Activated CD4-positive, alpha-beta T cell treated with anti-CD3 and anti-CD28 coated beads, Interleukin-10, Interleukin-2, amounts not matched to agents 100 ng/mL and 50 ng/mL, durations not matched to agents 16 hours and 8 hours (primary cell): ENCODE measurements at places on chromosomes 16 and 17.

DNA sequence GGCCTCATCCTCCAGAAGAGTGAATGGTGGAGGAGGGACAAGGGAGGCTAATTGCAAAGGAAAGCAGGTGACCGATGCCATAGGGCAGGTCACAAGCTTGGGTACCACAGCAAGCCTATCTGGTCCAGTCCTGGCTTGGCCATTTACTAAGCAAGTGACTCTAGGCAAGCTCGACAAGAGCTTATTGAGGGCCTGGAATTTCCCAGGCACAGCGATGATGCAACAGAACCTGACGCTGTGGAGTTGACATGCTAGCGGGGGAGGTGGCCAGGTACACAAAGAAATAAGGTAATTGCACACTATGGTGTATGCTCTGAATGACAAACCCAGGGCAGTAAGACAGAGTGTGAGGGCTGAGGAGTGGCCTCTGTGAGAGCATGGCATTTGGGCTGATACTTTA is 98.5 kb downstream of the PGS1 start:
- no peak for DNase-seq

- no peak for DNase-seq
Observed at GRCh38 chr17:48237456-48237855, 129.9 kb downstream of the SNX11 start.

DNA sequence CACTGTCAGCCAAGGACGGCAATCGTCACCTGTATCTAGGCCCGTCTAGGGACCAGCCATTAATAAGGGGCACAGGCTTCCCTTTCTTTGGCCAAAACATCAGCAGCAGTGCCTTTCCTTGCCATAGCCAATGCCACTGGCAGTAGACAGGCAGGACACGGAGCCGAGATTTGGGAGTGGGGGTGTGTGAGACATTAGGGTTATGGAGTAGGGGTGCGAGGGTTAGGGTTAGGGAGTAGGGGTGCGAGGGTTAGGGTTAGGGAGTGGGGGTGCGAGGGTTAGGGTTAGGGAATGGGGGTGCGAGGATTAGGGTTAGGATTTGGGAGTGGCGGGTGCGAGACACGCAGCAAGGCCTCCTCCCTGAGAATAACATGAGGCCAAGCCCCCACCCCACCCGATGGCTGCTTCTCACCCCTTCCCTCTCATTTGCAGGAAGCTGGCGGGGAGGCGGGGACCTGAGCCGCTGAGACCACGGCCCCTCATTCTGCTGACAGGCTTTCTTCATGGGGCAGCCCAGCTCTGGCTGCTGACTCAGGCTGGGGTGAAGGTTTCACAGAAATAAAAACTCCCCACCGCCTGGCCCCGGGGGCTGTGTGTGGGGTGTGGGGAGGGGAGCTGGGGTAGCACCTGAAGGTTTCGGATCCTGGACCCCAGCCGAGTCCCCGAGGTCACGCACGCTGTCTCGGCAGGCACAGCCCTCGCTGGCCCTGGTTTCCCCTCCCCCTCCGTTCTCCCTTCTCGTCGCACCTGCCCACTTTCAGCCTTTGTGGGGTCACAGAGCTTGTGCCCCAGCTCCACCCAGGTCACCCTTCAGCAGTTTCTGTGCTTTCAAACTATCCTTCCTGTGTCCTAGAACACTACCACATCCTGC is 93.8 kb downstream of the PGS1 start:
- no peak for DNase-seq

- peak; percentile 97 for DNase-seq
Observed at GRCh38 chr17:19648475-19649273, at the start of gene ALDH3A2. Gene ALDH3A2, plus strand, starts transcription at chr17:19648751. Its CDS starts 221 bp downstream, at chr17:19648972.

DNA sequence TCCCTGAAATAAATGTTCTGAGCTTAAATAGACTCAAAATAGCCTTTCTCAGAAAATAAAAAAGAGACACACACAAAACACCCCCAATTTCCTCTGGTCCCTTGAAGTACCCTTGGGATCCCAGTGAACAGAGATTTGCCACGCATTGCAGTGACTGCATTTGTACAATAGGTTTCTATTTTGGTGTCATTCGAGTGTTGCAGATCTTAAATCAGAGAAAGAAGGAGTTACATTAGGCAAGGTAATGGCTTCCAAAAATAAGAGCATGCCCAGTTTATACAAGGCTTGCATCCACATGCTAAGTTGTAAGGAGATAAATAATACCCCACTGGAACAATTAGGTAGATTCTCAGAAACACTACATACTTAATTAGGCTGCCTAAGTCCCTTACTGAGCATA is 2.2 kb downstream of the TOX3 start:
- DNase-seq = no peak

DNA sequence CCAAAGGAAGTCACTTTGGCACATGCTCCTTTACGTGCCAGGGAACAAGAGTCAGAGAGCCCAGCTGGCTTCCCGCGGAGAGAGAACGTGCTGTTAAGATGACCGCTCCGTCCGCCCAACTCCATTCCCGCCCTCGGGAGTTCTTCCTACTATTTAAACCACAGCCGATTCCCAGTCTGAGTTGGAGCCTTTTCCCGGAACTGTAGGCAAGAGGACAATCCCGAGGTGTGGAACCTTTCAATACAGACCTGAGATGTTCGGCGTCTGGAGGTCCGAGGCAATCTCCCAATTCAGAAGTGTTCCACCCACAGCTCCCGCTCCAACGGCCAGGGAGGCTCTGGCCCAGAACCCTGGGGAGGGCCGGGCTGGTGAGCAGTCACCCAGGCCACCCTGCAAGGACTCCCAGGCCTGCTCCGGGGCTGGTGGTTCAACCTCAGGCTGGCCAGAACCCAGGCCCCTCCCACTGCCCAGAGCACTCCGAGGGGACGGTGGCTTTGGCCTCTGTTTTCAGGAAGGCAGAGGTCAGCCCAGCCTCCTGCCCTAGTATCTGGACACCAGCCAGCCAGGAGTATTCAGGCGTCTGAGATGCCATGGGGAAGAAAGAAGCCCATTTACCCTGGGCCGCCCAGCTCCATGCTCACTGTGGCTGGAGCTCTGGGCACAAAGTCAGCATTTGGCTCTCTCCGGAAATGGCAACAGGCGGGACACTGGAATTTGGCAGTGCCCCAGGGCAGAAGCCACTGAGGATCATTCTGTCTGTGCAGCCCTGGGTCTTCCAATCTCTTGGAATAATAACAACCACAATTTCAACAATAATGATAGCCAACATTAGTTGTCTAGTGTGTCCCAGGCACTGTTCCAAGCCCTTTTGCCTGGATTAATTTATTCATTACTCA is 21.4 kb downstream of the EMP2 start:
- no peak for DNase-seq
